ENCODE measurements at places on chromosomes 1 and 21. TPM values are rescaled to one million over a fixed set of nuclear protein-coding genes. Genes with fewer than 3 reads are reported as not detected.

Gene TSPAN2
- total RNA-seq = 2.5 TPM

Gene TNNT2
- total RNA-seq = not detected

Gene CAPN8
- total RNA-seq = not detected

Gene ACBD3
- 18.7 TPM for total RNA-seq

Gene GBP7
- total RNA-seq = not detected

Gene LDLRAD1
- not detected for total RNA-seq

Gene INSRR
- total RNA-seq = 0.05 TPM

Gene IL23R
- 16.8 TPM for total RNA-seq

Gene ZSWIM5
- total RNA-seq = 0.51 TPM

Gene FMN2
- total RNA-seq = not detected

Gene RGS8
- total RNA-seq = not detected

Gene B3GALT5
- total RNA-seq = not detected

Gene PPM1J
- 0.69 TPM for total RNA-seq

- DNase-seq = no peak
These were observed 174.8 kb upstream of the VAMP3 start for GRCh38 chr1:7596126-7596965.

DNA sequence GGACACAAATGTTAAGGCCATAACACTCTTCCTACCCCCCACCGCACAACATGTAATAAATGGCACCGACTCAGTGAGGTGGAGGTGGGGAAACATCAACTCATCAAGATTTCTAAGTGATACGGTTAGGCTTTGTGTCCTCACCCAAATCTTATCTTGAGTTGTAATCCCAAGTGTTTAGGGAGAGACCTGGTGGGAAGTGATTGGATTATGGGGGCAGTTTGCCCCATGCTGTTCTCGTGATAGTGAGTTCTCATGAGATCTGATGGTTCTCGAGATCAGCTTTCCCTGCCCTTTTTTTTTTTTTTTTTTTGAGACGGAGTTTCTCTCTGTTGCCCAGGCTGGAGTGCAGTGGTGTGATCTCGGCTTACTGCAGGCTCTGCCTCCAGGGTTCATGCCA, 51.0 kb upstream of the ACTL8 start:
- no peak for DNase-seq

DNA sequence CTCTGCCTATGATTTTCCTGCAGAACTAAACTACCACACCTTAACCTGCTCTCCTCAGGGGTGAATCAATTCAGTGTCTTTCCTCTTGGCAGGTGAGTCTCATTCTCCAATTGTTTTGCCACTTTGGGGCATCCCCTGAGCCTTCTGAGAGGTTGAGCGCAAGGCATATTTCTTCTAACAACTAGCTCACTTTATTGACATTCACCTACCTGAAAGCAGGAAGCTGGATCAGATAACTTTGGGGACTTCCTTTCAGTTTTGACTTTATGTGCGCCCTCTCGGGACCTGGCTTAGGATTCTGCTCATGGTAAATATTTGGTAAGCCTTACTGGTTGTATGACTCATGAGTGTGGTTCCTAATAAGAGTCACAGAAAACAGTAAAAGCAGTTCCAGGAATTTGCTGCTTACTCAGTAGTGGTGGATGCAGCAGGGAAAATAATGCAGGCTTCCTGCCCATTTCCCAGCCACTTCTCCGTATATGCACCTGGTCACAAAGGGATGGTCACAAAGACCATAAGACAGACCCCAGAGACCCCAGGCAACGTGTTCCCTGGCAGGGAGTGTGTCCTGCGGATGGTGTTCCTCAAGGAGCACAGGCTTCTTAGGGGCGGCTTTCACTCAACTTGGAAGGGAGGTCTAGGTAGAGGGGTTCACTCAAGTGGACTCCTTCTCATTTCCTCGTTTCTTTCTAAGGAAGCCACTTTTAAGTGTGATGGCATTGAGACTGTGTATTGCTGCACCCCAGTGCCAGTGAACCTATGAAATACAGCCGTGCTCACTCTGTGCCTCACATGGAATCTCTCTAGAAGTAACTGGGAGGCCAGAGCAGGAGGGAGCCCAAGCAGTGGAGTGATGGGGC, 22.0 kb upstream of the BATF3 start:
- DNase-seq = peak; percentile 77

GRCh38 chr1:160880216-160880615, 4.8 kb downstream of the ITLN1 start:
- no peak for DNase-seq

DNA sequence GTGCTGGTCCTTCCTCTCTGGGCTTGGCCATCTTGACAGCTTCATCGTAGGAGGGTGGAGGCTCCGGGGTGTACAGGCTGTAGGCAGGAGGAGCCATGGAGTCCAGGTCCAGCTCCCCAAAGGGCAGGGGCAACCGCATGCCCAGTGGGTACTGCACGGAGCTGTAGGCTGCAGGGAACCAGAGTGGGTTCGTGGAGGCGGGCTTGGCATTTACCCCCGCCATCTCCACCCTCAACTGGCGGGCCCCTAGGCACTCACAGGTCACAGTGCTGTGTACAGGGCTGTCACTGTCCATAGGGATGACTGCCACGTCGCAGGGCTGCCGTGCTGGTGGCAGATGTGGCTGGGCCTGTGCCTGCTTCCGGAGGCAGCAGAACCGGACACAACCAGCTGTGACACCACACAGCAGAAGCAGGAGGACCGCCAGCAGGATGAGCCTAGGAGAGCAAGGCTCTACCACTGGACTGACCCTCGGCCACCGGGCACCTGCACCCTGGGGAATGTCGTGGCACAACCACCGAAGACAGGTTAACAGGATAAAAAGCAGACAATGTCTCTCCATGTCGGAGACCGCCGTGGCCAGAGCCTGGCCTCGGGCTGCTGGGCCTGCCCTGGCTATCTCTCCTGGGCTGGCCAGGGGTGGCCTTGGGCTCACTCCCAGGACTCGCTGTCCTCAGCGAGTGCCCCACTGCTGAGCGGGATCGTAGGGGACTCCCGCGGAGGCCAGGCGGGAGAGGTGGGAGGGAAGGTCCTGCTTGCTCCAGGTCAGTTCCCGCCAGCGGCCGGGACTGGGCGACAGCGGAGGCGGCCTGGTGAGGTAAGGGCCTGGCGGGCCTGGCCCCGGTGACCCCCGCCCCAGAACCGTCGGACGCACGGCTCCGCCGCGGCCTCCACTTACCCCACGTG, 831 bp downstream of the TMEM52 start:
- no peak for DNase-seq

- DNase-seq = no peak
These were observed 196.5 kb downstream of the DYRK1A start for GRCh38 chr21:37562920-37563640.

- no peak for DNase-seq
These were observed 779.7 kb downstream of the USP25 start for GRCh38 chr21:16509476-16509875.

GRCh38 chr1:220768126-220768601, 18.5 kb upstream of the MTARC1 start:
- DNase-seq = no peak

DNA sequence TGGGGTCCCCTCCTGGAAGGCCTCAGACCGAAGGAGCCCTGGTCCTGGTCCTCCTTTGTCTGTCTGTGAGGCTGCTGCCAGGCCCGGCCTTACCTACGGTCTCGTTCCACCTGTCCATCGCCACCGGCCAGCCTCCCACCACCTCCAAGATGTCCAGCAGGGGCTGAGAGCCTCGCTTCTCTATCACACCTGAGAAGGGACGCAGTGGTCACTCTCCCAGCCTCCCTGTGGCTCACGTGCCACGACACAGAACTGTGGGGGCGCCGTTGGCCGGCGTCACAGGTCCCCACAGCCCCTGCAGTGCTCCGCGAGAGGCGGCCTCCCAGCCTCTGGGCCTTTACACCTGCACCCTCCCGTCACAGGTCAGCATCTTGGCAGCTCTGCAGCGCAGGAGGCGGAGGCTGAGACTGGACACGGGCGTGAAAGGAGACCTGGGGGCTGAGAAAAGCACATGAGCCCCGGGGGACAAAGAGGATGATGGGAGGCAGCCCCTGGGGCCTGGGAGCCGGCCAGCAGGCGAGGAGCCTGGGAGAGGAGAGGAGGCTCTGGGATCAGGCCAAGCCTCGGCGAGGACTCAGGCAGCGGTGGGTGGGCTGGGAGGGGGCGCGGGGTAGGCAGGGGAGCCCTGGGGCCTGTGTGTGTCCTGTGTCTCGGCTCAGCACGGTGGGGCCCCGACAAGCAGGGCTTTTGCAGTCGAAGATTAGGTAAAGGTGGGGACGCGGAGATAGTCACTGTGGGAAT, 20.5 kb downstream of the PRXL2B start:
- no peak for DNase-seq

GRCh38 chr1:156926175-156926574, 5.7 kb downstream of the LRRC71 start:
- peak; percentile 71 for DNase-seq

DNA sequence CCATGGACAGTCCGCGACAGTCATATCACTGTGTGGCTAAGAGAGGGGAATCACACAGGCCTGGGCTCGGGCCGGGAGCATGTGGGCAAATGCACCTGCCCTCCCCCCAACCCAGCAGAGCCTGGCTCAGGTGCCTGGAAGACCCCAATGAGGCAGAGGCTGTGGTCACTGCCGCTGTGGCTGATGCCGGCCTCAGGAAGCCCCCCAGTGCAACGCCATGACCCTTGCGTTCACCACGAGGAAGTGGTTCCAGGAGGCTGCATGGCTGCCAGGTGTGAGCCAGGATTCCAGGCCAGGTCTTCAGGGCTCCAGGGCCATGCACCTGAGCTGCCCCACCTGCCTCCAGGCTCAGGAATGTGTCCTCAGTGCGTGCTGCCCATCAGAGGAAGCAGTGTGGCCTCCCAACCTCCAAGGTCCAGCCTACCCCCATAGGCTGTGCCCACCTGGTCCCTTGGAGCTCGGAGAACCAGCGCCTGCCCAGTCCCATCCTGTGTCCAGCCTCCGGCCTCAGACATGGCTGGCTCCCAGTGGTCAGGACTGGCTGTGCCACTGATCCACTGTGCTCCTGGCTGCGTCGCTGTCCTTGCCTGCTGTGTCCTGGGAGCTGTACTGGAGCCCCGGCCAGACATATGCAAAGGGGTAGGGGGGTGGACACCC, 8.0 kb downstream of the ARHGEF16 start:
- DNase-seq = no peak

DNA sequence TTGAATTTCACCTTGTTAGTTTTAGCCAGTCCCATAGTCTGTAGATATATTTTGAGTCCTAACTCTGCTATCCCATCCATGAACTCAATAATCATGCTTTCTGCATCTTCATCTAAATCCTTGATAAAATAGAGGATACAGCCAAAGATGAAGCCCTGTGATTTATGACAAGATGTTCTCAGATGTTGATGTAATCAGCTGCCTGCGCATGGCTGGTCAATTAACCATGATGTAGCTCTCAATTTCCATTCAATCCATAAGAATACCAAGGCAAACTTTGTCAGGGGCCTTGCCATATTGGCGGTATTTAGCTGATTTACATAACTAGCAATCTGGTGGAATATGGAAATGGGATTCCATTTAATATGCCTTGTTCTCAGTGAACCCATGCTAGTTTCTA, 183.2 kb downstream of the TNR start:
- no peak for DNase-seq

- DNase-seq = no peak
These were observed 70.3 kb downstream of the PROX1 start for GRCh38 chr1:214058076-214058475.

GRCh38 chr21:15241997-15242736, 177.4 kb upstream of the NRIP1 start:
- DNase-seq = no peak

DNA sequence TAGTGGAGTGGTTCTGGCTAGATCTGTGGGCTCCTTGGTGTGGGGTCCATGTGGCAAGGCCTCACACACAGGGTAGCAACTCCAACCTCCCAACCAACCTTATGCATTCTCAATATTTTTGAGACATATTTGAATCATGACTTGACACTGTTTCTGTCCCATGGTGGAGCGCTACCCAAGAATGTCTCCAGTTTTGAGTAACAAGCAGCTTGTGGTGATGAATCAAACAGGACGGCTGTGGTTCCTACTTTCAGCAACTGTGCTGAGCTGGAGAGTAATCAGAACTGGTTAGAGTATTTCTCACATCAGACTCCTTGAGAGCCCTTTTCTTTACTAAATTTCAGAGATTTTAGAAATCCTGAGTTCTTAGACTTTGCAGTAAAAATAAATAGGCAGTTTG, 3.1 kb downstream of the LCE3D start:
- peak; percentile 48 for DNase-seq

- no peak for DNase-seq
These were observed 1.7 kb upstream of the IKBKE start for GRCh38 chr1:206468571-206468970.

- DNase-seq = no peak
These were observed 1.6 kb downstream of the PPP1R15B start for GRCh38 chr1:204409836-204410687.

- DNase-seq = no peak
These were observed 186.1 kb downstream of the MATN1 start for GRCh38 chr1:30537279-30537678.

- no peak for DNase-seq
These were observed 172.4 kb downstream of the VPS13D start for GRCh38 chr1:12402159-12402673.

DNA sequence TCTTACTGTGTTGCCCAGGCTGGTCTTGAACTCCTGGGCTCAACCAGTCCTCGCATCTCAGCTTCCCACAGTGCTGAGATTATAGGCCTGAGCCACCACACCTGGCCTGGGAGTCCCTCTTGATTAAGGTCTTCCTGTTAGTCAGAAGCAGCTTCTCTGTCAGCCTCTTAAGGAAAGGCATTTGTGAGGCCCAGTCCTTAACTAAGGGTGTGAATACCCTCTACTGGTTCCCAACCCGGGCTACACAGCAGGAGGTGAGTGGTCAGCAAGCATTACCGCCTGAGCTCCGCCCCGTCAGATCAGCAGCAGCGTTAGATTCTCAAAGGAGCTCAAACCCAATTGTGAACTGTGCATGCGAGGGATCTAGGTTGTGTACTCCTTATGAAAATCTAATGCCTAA, 117.2 kb downstream of the DYRK1A start:
- DNase-seq = no peak

DNA sequence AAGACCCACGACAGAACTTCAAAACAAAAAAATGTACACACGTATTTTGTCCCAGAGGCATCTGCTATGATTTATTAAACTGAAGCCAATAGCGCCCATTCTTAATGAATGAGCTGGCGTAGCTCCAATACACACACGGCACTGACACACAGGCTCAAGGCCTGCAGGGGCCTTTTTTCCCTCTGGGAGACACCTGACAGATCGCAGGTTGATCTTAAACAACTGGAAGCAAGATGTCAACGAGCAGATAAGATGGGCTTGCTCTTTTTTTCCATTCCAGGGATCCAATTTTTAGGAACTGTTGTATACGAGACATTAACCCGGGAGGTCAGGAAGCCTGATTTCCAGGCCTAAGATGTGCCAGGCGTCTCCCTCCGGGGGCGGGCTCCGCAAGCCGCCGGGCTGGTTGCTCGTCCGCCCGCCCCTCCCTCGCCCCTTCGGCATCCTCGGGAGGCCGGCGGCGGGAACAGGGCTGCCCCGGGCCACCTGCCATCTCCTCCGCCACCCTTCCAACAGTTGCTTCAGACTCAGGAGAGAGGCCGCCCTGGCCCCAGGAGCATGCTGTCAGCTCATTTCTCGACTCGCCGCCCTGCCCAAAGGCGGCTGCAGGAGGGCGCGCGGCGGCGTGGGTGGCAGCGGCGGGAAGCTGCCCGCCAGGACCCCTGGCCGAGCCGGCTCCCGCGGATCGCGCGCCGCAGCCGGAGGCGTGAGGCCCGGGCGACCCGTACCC, 735 bp downstream of the TTC13 start:
- peak; percentile 49 for DNase-seq

All from activated CD4-positive, alpha-beta memory T cell treated with anti-CD3 and anti-CD28 coated beads for 36 hours (primary cell).